Stimulated activated CD4-positive, alpha-beta T cell treated with anti-CD3 and anti-CD28 coated beads, Interleukin-4, amount 100 ng/mL, for 48 hours (primary cell): ENCODE measurements at places on chromosomes 5 and 9.

- DNase-seq: no peak
Measured at GRCh38 chr5:173764332-173765028, 123.7 kb upstream of the CPEB4 start.

DNA sequence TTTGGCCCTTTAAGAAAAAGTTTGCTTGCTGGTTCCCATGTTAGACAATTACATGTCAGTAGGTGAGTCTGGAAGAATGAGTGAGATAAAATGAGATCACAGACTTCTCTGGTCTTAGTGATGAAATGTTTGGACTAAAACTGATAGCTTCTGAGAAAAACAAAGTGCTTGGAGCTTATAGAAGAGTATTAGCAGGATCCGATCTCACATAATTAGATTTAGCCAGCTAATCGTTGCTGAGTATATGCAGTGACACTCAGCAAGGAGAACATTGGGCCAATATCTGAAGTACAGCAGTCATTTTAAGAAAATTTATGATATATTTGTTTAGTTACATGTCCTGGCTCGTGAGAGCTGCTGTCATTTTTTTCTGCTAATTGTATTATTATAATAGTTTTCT is 135.8 kb downstream of the SNCAIP start:
- DNase-seq: no peak

DNA sequence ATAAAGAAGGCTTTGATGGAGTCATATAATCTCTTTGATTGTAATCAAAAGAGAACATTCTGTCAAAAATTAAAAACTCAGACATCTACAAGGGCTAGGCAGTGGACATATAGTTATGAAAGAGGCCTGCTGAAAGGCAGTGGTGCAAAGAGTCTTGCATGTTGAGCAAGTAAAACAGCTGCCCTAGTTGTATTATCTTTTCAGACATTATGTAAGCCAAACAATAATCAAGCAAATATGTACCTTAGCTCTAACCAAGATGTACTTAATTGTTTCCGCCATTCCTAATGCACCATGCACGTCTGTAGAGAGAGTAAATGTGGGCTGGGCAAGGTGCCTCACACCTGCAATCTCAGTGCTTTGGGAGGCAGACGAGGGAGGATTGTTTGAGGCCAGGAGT is 14.3 kb downstream of the GAPT start:
- DNase-seq: no peak

DNA sequence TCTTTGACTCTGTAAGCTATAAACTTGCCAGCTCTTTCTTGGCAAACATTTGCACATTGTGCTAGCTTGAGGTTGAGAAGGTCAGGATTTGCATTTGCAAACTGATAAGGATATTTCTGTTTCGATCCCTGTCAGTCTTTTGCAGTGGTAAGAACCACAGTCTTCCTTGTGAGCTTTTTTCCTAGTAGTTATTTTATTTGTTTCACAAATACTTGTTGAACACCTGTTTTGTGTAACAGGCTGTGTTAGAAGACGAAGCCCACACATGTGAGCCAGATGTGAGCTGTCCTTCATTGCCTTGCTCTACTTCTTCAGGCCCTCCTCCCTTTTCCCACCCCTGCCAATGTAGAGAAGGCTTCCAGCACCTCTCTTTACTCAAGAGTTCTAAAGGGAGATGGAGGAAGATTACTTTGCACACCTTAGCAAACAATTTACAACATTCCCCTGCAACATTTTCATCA is 327.0 kb upstream of the KLF4 start:
- no peak for DNase-seq

DNA sequence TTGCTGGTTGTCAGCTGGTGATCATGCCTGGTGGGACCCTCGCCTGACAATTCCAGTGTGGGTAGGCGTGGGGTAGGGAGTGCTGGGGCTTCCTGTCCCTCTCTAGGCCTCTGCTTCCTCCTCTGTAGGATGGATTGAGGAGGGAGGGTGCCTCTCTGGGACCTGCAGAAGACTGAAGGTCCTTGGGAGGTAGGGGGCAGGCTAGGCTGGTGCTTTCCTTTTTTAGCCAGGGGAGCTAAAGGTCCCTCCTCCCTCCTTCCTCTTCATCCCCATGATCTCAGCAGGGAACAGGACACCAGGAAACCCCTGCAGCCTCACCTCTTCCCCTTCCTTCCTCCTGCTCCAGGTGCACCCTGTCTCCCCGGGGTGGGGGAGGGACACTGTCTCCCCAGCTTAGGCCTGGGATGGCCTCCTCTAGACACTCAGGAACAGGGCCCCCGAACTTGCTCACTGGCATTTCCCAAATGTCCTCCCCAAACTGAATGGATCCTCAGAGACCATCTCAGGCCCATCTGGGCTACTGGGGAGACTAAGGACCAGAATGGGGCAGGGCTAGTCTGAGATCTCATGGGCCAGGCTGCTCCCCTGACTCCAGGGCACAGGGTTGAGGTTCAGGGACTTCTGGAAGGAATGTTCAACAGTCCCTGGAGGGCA is 8.4 kb downstream of the SH2D3C start:
- no peak for DNase-seq

DNA sequence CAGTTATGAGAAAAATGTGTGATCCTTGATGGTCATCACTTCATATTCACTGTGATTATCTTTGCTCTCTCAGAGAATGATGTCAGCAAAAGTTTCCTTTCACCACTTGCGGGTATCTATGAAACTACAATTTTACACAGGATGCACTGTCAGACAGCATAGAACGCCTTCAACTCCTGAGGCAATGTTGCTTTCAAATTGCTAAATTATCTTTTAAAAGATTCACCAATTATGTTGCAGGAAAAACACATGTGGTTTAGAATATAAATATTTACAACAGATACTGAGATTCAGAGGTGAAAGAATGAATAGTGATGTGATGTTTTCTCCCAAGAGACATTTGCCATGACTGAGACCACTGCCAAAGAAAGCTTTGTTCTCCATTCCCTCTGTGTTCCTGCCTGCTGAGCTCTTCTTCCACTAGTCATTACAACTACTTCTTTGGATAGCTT is 879.8 kb upstream of the DMAC1 start:
- DNase-seq: no peak

DNA sequence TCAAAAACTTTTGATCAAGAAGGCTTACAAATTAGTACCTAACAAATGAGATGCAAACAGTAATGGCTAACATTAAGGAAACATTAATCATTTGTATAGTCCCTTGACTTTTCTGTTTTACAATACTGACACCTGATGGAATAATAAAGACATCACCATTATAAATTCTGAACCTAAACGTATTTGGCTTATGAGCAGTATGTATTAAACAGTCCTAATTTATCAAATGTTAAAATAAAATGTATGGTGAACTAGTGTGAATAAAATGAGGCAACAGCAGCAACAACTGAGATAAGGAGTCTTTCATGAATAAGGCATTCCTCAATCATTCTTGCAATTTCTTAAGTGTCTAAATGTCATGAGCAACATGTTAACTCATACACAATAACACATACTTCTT is 6.0 kb downstream of the PUM3 start:
- no peak for DNase-seq

- DNase-seq: no peak
Measured at GRCh38 chr5:152995214-152995725, 495.2 kb upstream of the GRIA1 start.

DNA sequence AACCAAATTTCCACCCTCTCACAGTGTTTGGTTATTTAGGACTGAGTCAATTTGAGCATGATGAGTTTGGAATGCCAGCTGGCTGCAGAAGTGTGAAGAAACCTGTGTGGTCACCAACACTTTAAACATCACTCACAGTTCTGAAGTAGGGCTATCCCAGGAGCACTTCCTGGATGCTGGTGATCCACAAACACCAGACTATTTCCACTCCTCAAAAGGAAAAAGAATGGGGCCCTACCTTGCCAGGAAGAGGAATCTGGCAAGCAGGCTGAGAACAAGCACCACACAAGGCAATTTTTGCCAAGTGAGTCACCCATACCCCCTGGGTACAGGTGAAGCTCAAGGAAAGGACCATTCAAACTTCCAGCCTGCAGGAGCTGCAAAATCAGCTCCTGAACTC is 294.2 kb upstream of the PTGER4 start:
- no peak for DNase-seq

GRCh38 chr9:102035929-102036328 is 297.5 kb upstream of the GRIN3A start:
- no peak for DNase-seq

DNA sequence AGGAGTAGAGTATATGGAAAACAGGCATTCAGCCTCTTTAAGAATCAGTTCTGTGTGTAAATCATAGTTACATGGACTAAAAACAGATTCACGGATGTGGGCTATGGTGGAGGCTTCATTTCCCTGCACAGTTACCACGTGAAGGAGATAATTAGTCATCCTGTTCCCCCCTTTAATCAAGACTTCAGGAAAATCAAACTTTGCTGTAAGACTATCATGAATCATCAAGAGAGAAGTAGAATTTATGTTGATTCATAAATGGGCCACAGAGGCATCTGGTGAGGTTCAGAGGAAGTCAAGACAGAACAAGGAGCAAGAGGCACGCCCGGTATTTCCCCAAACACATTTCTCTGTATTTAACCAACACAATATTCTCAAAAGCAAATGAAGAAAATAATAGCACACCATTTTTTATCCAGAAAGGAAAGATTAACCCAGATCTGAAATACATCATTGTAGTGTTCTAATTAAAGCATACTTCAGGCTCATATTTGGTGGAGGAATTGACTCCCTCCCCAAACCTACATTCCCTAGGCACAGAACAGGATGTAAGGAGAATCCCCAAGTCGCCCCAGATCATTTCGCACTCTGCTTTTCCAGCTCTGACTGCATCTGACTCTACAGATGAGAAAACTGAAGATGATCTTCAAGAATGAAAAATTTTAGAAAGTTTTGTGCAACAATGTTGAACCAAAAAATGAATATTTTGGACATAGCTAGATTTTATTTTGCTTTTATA is 175.8 kb upstream of the GAS1 start:
- no peak for DNase-seq

GRCh38 chr5:16612007-16612406 is 4.8 kb downstream of the RETREG1 start:
- DNase-seq: no peak

DNA sequence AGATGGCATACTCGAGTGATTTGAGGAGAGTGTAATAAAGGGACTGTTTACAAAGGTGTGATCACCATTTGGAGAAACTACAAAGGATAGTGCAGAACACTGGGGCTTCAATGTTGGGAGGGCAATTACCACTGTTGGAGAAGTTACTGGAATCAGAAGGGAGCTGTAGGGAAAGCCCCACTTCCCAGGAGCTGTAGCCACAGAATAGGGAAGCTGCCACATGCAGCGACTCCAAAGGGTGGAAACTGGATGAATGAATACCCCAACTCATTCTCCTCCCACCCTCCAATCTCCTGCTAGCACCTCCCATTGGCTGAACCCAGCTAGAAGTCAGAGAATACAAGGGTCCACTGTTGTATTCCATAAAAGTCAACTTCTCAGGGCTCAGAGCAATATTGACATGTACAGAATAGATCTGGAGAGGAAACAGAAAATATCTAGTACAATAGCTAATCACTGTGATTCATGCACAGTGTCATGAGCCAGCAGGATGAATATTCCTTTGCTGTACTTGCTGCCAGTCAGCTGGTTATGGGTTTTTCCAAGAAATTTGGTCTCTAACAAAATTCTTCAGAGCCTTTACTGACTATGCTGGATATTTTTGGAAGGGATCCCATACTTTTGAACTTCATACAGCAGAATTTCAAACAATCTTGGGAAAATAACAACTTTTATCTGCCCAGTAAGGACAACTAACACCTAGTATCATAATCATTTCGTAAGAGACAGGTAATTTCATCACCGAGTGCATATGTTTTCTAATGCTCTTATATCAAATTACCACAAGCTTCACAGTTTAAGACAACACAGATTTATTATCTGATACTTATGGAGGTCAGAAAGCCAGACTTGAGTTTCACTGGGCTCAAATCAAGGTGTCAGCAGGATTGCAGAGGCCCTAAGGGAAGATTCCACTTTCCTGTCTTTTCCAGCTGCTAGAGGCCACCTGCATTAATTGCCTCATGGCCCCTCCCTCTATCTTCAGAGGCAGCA is 39.6 kb downstream of the PDCD1LG2 start:
- no peak for DNase-seq

GRCh38 chr5:74336297-74336696 is 304.2 kb downstream of the ENC1 start:
- DNase-seq: no peak

DNA sequence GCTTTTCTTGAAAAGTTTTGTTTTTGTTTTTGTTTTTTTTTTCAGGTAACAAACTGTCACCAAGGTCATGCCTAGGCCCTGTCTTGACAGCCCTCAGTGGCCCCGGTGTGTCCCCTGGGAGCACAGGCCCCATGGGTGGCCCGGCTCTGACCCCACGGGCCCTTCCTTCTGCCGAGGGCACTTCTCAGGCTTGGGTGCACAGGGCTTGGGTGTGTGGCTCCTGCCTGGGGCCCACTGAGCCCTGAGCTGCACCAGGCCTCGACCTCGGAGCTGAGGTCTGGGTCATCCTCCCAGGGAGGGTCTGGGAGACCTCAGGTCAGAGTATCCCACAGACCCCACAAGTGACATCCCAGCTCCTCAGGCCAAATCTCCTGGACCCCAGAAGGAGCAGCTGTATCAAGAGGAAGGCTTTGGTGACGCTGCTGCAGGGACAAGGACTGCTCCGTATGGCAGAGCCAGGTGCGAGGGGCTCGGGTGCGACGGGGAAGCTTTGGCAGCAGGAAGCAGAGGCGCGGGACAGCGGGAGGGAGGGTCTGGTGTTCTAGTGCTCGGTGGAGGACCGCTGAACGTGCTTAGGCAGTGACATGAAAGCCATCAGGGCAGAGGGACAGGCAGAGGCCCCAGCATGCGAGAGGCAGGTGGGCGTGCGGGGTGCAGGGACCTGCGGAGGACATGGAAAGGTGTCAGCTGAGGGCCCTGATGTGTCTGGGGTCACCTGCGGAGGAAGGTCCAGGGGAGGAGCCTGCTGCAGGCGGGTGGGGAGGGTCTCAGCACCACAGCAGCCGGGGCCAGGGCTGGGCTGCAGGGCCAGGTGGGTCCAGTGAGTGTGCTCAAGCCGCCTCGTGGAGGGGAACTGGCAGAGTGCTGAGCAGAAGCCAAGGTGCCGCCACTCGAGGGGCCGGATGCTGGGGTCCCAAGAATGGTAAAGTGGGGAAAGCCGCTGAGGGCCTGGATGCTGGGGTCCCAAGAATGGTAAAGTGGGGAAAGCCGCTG is 18.4 kb upstream of the SLC9A3 start:
- DNase-seq: no peak

DNA sequence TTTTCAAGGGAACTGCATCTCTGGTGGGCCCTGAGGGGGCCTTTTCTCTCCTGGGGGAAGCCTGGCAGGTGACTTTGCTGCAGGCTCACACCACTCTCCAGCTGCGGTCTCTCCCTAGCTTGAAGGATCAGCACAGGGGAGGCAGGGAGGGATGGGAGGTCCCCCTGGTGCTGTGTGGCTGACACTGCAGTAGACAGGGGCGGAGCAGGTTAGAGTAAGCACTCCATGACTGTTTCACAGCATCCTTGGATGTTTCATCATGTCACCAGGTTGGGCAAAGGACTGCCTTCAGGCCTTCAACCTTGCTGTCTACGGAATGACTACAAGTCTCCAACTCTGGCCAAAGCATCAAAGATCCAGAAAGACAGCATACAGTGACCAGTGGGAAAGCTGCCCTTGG is 470.7 kb downstream of the CDK5RAP2 start:
- no peak for DNase-seq

GRCh38 chr5:98349251-98349989 is 424.0 kb upstream of the RGMB start:
- no peak for DNase-seq

- no peak for DNase-seq
Measured at GRCh38 chr9:134451700-134452458, 125.6 kb downstream of the RXRA start.
